Gastrocnemius medialis (tissue), 4 donors: ENCODE measurements at places on chromosomes 5 and 9. TPM values are rescaled to one million over a fixed set of nuclear protein-coding genes. Genes with fewer than 3 reads are reported as not detected.

GRCh38 chr5:159511570-159511969 is 181.3 kb upstream of the IL12B start:
- no peak overlapping the region for H3K4me3 ChIP-seq
- H3K36me3 ChIP-seq = no peaks in the 10 kb centered on the region
- peaks cover 33% of the 10 kb centered on the region for H3K4me1 ChIP-seq
- DNase-seq = no peak

The ANAPC2 gene
- 12.4 TPM for total RNA-seq

DNA sequence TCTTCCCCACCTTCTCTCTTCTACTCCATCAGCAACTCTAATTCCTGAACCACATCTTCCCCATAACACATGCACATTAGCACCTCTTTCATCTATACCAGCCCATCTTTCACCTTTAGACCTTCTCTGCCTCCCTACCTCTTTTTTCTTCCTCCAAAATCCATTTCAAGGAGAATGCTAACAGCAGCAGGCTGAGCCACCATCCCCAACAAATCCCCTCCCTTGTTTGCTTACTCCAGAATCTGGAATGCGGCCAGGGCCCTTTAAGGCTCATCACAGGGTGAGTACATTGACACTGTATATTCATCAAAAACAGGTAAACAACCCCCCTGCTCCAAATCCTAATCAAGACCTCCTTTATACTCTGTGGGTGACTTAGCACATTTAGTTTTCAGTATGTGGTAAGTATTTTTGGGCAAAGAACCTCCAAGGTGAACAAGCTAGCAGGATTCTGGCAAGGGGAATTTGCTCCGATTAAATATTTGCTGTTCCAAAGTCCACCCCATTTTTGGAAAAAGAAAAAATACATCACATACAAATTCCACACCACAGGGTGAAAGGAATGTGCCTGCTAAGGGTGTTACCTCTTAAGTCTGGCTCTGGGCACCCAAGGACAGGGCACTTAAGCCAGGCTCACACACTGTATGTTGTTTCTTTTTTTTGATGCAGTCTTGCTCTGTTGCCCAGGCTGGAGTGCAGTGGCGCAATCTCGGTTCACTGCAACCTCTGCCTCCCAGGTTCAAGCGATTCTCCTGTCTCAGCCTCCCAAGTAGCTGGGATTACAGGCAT is 71.4 kb downstream of the SERINC5 start:
- H3K4me3 ChIP-seq = no peak overlapping the region
- DNase-seq = no peak
- no peak overlapping the region for H3K27ac ChIP-seq
- no peaks in the 10 kb centered on the region for H3K27me3 ChIP-seq

The ABLIM3 gene
- total RNA-seq = 72.6 TPM

The RASEF gene
- total RNA-seq = 0.41 TPM
